ENCODE measurements at places on chromosomes 11 and 22.

DNA sequence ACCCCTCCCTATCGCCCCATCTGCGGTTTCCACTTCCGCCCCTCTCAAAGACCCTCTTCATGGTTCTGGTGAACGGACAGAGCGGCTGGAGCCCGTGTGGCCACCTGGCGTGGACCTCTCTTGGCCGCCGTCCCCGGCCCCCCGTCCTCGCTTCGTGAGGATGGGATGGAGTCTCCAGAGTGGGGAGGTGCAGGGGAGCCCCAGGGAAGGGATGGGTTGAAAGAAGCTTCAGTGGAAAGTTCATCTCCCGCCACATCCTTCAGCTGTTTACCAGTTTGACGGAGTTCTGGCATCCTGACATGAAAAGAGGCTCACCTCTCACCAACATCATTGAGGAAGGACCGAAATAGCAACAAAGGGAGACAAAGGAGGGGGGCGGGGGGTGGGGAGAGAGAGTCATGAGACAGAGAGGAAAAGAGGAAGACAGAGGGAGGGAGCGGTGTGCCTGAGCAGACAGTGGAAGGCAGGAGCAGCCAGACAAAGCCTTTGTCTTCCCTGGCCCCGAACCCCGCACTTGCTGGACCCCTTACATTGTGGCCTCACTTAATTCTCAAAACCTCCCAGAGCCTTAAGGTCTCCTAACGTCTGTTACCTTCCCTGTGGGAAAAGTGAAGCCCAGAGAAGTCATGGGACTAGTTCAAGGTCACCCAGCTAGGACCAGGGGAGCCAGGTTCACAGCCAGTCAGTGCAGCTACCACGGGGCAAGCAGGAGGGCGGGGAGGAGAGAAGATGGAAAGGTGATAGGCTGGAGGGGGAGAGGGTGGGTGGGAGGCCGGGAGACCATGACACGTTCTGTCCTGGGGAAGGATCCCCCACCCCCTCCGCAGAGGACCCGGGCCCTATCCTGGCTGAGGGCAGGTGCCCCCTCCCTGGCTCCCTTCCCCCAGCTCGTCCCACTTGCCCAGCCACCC, 54.9 kb downstream of the CD6 start:
- DNase-seq, result no peak

DNA sequence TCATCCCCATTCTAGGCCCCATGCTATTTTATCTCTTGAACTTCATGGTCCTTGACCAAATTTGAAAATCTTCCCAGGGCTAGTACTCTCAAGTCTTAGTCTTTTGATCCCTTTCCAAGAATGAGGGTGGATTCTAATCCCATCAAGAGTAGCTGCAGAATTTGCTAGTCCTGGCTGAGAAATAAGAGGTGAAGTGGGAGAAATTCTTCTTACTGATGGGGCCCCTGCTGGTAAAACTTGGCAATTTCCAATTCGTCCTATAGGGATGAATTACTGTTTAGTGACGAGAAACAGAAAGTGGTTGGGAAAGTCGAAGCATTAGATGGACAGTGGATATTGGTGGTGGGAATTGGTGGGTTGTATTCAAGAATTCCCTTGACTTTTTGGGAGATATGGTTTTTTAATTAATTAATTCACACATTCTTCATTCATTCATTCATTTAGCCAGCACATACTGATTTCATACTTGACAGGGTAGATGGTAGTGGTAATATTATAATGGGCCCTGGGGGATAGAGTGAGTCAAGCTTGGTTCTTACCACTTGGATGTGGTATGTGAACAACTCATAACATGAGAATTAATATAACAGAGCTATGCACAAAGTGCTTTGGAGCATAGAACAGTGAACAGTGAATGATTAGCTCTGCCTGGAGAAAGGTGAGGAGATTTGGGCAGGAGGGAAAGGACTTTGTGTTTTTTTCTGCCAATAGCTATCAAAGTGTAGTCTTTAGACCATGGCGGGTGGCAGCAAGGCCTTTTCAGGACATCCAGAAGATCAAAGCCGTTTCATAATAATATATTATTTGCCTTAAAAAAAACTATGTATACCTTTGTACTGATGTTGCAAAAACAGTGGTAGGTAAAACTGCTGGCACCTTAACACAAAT, 103.8 kb downstream of the STIM1 start:
- no peak for DNase-seq

GRCh38 chr11:21564833-21565682, 627.8 kb upstream of the ANO5 start:
- no peak for DNase-seq

GRCh38 chr22:40975366-40975765, 24.2 kb downstream of the RBX1 start:
- DNase-seq, result no peak

- no peak for DNase-seq
These were observed 79.2 kb downstream of the CASP12 start for GRCh38 chr11:104819107-104819506.

- DNase-seq, result no peak
These were observed 7.4 kb upstream of the SHANK3 start for GRCh38 chr22:50665212-50665611.

GRCh38 chr11:46890665-46891064, 27.7 kb downstream of the LRP4 start:
- DNase-seq, result no peak

GRCh38 chr11:9577556-9577955, 4.1 kb downstream of the WEE1 start:
- no peak for DNase-seq

GRCh38 chr11:73019996-73020395, 122.1 kb downstream of the FCHSD2 start:
- DNase-seq, result no peak

DNA sequence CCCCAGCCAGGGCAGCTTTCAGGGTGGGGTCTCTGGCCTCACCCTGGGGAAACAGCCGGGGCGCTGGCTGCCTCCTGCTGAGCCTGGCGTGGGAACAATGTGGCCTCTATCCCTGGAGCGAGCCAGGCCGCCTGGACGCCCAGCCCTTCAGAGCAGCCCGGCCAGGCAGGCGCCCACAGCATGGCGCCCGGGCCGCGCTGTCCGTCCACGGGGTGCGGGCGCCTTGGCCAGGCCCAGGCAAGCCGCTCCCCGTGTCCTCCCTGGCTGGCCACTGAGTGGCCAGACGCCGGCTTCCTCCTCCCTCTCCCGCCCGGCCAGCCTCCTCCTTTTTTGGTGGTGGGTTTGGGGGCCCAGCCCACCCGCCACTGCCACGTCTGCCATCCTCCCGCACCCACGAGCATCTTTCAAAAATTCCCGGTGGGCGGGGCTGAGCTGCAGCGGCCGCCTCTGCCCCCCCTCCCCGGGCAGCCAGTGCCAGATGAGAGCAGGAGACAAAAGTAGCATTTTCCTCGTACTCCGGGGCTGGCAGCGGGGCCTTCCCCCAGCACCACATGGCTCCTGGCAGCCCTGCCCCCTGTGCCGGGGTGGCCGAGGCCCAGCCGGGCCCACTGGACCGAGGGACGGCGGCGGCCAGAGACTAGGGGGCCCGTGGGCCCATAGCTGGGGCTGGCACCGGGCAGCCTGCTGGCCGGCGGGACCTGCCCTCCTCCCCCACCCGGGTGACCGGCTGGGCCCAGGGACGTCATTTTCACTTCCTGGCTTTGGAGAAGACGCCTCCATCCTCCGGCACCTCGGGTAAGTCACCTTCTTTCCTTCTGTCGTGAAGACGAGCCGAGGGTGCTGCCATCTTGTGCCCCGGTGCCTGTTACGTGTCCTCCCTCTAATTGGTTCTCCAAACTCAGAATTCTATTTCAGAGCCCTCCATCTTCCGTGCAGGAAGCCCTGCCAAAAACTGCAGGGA, 70.2 kb upstream of the PPARA start:
- no peak for DNase-seq

DNA sequence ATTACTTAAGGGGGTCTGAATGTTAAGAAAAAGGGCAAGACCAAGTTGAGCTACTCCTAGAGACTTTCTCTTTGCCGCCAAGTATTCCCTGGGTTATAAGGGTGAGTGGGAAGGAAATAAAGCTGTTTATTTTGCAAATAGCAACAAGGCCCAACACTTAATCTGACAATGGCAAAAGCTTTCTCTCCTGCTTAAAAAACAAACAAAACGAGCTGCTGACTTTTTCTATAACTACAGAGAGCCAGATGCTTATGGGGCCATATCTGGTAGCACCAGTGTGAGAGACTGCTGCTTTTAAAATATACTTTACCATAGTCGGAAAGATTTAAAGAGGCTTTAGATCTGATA, 2.3 kb upstream of the KDM2A start:
- no peak for DNase-seq

GRCh38 chr22:34800260-34800980, 265.5 kb upstream of the ISX start:
- no peak for DNase-seq

DNA sequence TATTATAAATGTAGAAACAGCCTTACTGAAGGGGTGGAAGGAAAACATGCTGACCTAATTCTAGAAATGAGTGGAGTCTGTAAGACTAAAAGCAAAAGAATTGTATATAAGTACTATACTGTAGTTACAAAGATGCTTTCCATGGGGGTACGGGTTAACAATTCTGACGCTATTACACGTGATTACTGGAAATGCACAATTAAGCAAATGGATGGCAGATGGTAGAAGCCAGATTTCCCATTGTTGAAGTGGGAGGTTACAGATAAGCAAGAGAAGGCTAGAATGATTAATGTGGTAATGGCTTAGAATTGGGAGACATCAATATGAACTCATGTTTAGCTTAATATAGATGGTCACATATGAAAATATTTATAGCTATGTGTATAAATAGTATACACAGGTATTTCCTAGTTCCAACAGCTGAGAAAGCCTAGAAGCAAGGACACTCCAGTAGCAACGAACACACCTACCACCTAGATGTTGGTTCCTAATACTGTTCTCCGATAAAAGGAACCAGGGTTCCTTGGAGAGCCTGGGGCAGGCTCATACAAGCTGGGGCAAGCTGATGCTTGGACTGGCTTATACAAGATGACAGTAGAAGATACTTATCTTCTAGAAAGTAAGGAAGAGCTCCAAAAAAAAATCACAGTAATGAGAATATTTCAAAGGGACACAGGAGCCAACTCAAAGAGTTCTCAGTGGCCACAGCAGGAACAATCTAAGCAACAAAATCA, 13.5 kb downstream of the SMC1B start:
- no peak for DNase-seq

GRCh38 chr22:20438427-20438677, 727 bp upstream of the SCARF2 start:
- DNase-seq, result no peak

DNA sequence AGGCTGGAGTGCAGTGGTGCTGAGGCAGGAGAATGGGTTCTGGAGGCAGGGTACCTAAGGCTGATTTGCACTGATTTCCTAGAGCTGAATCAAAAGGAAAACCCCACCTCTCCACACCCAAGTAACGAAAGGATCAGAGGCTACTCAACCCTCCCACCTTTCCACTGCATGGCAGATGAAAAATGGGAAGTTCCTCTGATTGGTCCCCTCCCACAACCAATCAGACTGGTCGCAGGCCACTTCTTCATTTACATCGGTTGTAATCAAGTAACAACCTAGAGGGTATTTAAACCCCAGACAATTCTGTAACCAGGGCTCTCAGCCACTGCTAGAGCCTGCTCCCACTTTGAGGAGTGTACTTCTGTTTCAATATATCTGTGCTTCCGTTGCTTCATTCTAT, 18.6 kb upstream of the PARVB start:
- DNase-seq, result no peak

- DNase-seq, result no peak
These were observed 17.3 kb downstream of the RNH1 start for GRCh38 chr11:489610-490185.

GRCh38 chr22:45948081-45948648, 28.8 kb downstream of the WNT7B start:
- no peak for DNase-seq

- no peak for DNase-seq
These were observed 188.1 kb downstream of the CTTN start for GRCh38 chr11:70586261-70587074.

DNA sequence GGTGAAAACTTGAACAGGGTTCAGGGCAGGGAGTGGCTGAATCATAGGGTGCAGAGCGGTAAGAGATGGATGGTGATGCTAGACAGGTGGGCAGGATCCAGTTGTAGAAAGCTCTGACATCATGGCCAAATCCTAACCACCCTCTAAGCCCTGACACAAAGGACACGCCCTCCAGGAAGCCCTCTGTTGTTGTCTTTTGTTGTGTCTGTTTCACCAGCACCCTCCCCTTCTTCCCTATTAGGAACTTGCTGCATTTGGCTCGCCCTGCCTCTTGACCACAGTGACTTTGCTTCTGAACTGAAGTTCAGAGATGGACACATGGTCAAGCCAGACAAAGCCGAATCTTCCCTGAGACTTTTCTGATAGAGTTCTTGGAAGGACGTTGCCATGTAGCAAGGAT, 14.2 kb upstream of the APOL6 start:
- DNase-seq, result no peak
